Karpas-422 (cell line): ENCODE measurements at places on chromosomes 6 and 20.

GRCh38 chr6:149899926-149900619 is 2.2 kb upstream of the RAET1E start:
- H3K36me3 ChIP-seq, result no peaks in the 10 kb centered on the region
- no peaks in the 10 kb centered on the region for H3K27me3 ChIP-seq
- H3K4me1 ChIP-seq, result peaks cover 5% of the 10 kb centered on the region
- H3K27ac ChIP-seq, result no peak overlapping the region

DNA sequence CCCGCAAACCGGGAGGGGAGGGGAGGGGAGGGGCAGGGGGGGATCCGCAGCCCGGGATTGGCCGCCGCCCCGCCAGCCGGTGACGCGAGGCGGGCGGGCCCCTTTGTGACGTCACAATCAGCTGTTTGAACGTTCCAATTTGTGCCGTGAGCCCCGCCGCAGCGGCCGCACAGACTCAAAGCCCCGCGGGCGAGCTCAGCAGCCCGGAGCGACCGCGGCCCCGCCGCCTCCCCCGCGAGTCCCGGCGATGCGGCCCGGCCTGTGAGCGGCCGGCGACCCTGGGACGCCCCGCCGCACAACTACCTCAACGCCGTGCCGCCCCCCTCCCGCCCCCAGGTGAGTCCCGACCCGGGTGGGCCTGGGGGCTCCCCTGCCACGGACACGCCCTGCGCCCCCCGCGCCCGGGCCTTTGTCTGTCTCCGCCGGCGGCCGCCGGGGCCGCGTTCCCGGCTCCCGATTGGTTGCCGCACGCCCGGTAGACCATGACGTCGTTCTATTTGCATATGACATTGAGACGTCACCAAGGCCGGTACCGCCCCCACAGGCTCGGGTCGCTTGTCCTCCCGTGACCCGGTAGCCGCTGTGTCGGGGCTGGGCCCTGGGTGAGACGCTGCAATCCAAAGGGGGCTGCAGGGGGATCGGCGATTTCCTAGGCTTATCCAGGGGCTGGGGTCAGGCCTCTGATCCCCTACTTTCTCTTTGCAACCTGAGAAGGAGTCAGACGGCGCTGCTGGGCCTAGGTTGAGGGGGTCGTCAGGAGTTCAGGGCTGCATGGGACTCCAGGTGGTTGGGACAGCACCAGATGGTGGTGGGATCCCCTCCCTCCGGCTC is at the start of gene TP53INP2:
TSS of gene TP53INP2 (plus strand) at position 168 of the 831 bp plus-strand sequence. CDS start 4,396 bp downstream, outside the sequence.
- H3K27ac ChIP-seq, result peak within 1 kb of the TSS; percentile 65
- peak within 1 kb of the TSS; percentile 77 for H3K4me3 ChIP-seq
- DNase-seq, result peak; percentile 95
- H3K4me1 ChIP-seq, result peaks cover 38% of the 10 kb centered on the region
- no peaks in the 10 kb centered on the region for H3K36me3 ChIP-seq
- no peaks in the 10 kb centered on the region for H3K27me3 ChIP-seq

DNA sequence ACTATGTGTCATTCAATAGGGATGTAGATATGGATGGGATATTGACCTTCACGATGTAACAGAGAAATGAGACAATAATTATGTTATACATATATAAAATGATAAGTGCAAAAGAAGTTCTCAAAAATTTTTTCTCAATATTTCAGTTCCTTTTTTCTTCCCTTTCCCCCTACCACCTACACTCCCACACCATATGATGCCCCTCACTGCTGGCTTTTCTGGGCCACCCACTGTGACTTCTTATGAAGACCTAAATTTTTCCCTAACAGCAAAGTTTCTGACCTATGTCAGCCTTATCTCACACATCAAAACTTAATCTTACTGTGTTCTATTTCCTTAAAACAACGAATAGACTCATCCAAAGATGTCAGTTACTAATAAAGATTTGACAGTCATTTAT is 89.9 kb upstream of the MYLIP start:
- no peak overlapping the region for H3K4me3 ChIP-seq
- no peak for DNase-seq
- H3K27me3 ChIP-seq, result no peaks in the 10 kb centered on the region
- no peak overlapping the region for H3K27ac ChIP-seq

GRCh38 chr6:15294504-15294903 is 48.6 kb downstream of the JARID2 start:
- no peak for DNase-seq
- H3K4me3 ChIP-seq, result no peak overlapping the region
- no peaks in the 10 kb centered on the region for H3K27me3 ChIP-seq
- H3K4me1 ChIP-seq, result no peaks in the 10 kb centered on the region

DNA sequence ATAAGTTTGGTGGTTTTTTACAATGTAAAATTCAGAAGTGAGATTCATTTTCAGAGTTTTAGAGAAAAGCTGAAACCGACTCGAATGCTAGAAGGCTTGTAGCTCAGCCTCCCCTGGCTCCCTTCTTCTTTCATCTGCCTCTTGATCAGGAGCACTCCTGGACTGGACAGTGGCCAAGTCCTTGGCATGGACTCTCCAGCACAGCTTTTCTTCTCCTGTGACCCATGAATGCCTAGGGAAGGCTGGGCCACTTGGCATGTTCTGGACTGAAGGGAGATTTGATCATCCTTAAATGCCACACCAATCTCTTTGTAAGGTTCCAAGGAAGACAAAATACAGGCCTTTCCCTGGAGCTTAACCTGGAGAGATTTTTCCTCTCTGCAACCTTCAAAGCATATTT is 384.0 kb upstream of the SASH1 start:
- H3K4me3 ChIP-seq, result no peak overlapping the region
- H3K27me3 ChIP-seq, result no peaks in the 10 kb centered on the region
- no peaks in the 10 kb centered on the region for H3K36me3 ChIP-seq
- H3K27ac ChIP-seq, result no peak overlapping the region

DNA sequence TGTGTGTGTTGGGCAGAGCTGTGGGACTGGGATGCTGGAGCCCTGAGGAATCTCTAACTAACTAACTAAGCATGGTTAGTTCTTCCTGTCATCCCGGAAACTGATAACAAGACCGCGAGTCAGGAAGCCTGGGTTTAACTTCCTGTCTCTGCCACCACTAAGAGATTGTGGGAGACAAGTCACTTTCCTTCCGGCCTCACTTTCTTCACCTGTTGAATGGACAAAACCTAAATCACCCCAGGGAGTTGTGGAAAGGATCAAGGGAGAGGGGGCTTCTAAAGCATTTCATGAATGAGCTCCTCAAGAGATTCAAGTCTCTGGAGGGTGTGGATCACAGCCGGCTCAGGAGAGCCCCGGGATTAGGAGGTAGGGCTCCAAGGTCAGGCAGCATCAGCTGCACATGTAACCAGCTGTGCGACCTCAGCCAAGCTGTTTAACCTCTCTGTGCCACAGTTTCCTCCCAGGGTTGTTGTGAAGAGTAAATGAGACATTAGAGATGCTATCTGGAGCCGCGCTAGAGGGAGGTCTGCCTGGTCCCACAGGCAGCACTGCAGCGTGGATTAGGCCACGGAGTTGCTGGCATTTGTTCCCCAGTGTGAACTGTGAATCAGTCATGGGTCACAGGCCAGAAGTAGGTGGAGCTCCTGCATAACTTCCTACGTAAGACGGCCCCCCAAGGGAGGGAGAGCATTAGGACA is 105.1 kb downstream of the TOX2 start:
- H3K36me3 ChIP-seq, result peaks cover 21% of the 10 kb centered on the region; the same call in 1 of the 2 replicates
- no peaks in the 10 kb centered on the region for H3K27me3 ChIP-seq
- DNase-seq, result no peak
- H3K27ac ChIP-seq, result no peak overlapping the region
- no peak overlapping the region for H3K4me3 ChIP-seq

GRCh38 chr6:10259671-10260070 is 155.2 kb downstream of the TFAP2A start:
- H3K4me3 ChIP-seq, result no peak overlapping the region
- no peaks in the 10 kb centered on the region for H3K27me3 ChIP-seq
- no peak overlapping the region for H3K27ac ChIP-seq
- DNase-seq, result no peak

DNA sequence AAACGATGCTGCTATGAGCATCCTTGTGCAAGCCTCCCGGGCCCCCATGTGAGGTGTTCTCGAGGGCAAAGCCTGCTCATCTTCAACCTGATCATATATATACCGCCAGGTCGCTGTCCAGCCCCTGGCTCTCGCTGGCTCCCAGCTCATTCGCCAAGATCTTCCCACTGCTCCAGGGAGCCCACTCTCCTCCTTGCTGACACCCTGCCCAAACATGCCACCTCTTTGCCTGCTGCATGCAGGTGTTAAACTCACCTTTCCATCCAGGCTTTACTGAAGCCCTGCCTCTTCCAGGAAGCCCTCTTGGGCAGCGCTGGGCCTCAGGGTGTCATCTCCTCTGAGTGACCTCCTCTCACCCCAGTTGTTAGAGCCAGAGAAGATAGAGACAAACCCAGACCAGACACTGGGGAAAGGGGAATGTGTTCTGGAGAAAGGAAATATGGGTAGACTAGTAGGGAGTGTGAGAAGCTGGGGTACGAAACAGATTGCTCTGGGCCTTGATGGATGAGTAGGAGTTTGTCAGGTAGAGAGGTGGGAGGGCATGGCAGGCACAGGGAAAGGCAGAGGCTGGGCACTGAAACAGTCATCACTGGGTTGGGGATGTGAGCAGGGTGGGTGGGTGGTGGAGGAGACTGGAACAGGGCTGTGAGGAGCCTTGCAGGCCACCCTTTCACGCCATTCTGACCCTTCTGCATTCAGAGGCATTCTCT is 1.2 kb upstream of the DLGAP4 start:
- H3K27ac ChIP-seq, result no peak overlapping the region
- no peak for DNase-seq
- no peaks in the 10 kb centered on the region for H3K36me3 ChIP-seq

GRCh38 chr20:59124296-59125029 is 39.2 kb upstream of the ZNF831 start:
- DNase-seq, result no peak
- no peak overlapping the region for H3K4me3 ChIP-seq
- H3K36me3 ChIP-seq, result no peaks in the 10 kb centered on the region
- peaks cover 8% of the 10 kb centered on the region for H3K4me1 ChIP-seq
- H3K27me3 ChIP-seq, result no peaks in the 10 kb centered on the region; the same call in 1 of the 2 replicates
- no peak overlapping the region for H3K27ac ChIP-seq

- DNase-seq, result no peak
- no peak overlapping the region for H3K27ac ChIP-seq
- H3K4me1 ChIP-seq, result no peaks in the 10 kb centered on the region
- no peaks in the 10 kb centered on the region for H3K36me3 ChIP-seq
Observed at GRCh38 chr6:144559865-144560593, 274.9 kb downstream of the UTRN start.

GRCh38 chr6:29014729-29015608 is 9.9 kb upstream of the ZNF311 start:
- no peak overlapping the region for H3K27ac ChIP-seq
- H3K4me1 ChIP-seq, result no peaks in the 10 kb centered on the region
- H3K36me3 ChIP-seq, result no peaks in the 10 kb centered on the region

DNA sequence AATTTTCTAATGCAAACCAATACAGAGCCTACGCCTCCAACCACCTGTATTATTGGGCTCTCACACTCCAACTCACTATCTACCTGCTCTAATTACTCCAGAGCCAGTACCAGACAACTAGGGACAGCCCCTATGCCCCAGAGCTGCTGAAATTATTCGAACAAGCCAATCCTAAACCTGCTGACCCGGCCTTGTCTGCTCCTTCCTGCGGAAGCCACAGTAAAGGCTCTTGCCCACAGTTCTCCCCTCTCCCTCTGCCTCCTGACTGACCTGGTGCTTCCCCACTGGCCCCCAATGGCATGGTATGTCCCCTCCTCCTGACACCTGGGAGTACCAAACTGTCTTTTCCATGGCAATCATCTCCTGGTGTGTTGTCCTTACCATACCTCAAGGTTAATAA is 4.1 kb upstream of the TOX2 start:
- no peaks in the 10 kb centered on the region for H3K36me3 ChIP-seq
- H3K4me3 ChIP-seq, result no peak overlapping the region
- DNase-seq, result no peak
- H3K27me3 ChIP-seq, result no peaks in the 10 kb centered on the region

DNA sequence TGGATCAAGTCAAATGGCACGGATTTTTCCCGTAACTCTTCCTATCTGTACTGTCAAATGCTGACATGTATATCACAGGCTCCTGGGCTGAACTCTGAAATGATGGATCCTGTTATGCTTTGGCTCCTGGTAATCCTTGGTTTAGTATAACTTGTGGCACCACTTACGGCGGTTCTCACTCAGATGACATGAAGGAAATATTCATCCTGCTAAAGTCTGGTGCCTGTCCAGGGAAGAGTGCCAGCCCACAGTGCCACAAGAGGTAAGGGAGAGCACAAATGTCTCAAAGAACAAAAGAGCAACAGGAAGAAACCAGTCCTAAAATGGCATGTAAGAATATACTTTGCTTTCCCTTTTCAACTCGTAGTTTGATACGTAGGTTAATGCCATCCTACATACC is 93.1 kb upstream of the TAB2 start:
- no peaks in the 10 kb centered on the region for H3K4me1 ChIP-seq
- H3K27ac ChIP-seq, result no peak overlapping the region
- no peaks in the 10 kb centered on the region for H3K36me3 ChIP-seq

GRCh38 chr20:52127309-52127708 is 64.3 kb downstream of the ZFP64 start:
- no peaks in the 10 kb centered on the region for H3K36me3 ChIP-seq
- DNase-seq, result no peak
- H3K27ac ChIP-seq, result no peak overlapping the region
- no peaks in the 10 kb centered on the region for H3K4me1 ChIP-seq
- no peaks in the 10 kb centered on the region for H3K27me3 ChIP-seq

DNA sequence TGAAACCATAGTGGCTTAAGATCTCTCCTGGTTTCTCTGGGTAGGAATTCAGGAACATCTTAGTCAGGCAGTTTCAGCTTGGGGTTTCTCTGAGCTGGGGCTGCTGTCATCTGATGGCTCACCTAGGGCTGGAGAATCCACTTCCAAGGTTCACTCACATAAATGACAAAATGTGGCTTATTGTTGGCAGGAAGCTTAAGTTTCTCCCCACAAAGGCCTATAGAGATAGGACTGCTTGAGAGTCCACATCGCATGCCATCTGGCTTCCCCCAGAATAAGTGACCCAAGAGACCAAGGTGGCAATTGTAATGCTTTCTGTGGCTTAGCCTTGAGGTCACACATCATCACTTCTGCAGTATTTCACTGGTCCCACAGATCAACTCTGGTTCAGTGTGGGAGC is 131.4 kb downstream of the EDN1 start:
- H3K36me3 ChIP-seq, result no peaks in the 10 kb centered on the region
- H3K27ac ChIP-seq, result no peak overlapping the region
- DNase-seq, result no peak
- H3K4me3 ChIP-seq, result no peak overlapping the region
- no peaks in the 10 kb centered on the region for H3K27me3 ChIP-seq

- no peaks in the 10 kb centered on the region for H3K36me3 ChIP-seq
- no peak overlapping the region for H3K4me3 ChIP-seq
- no peaks in the 10 kb centered on the region for H3K27me3 ChIP-seq
- no peak overlapping the region for H3K27ac ChIP-seq
- no peak for DNase-seq
Observed at GRCh38 chr6:83370567-83370966, 60.3 kb downstream of the ME1 start.

GRCh38 chr20:16100111-16100510 is 473.1 kb downstream of the KIF16B start:
- no peak overlapping the region for H3K27ac ChIP-seq
- H3K27me3 ChIP-seq, result no peaks in the 10 kb centered on the region
- H3K4me3 ChIP-seq, result no peak overlapping the region
- no peaks in the 10 kb centered on the region for H3K36me3 ChIP-seq
- DNase-seq, result no peak

GRCh38 chr6:149939909-149940671 is 1.7 kb upstream of the ULBP2 start:
- no peak overlapping the region for H3K4me3 ChIP-seq
- peaks cover 16% of the 10 kb centered on the region for H3K4me1 ChIP-seq
- H3K36me3 ChIP-seq, result no peaks in the 10 kb centered on the region
- peak; percentile 36 for DNase-seq
- peaks cover 4% of the 10 kb centered on the region; the same call in 1 of the 2 replicates for H3K27me3 ChIP-seq

GRCh38 chr20:58553841-58554240 is 38.6 kb upstream of the APCDD1L start:
- no peak overlapping the region for H3K4me3 ChIP-seq
- no peak for DNase-seq
- no peak overlapping the region for H3K27ac ChIP-seq
- H3K27me3 ChIP-seq, result no peaks in the 10 kb centered on the region
- H3K4me1 ChIP-seq, result no peaks in the 10 kb centered on the region
